Vagina (tissue), 2 donors: ENCODE measurements at places on chromosomes 3 and 15.

DNA sequence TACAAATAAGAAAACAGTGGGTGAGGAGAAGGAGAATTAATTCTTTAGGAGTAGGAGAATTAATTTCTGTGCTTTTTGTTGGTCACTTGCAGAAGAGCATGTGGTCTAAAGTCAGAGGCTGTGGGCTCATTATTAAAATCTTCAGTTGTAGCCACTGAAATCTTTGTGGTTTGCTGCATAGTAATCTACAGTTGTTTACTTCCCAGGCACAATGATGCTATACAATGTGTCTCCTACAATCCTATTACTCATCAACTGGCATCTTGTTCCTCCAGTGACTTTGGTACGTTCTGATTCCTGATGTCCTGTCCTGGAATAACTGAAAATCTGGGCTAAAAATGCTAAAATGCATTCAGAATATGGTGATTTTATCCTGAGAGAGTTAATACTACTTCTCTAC lies 21.0 kb downstream of the IFT122 start:
- DNase-seq = no peak
- no peaks in the 10 kb centered on the region for H3K27me3 ChIP-seq
- H3K4me3 ChIP-seq = no peak overlapping the region
- H3K27ac ChIP-seq = no peak overlapping the region
- H3K36me3 ChIP-seq = peaks cover 26% of the 10 kb centered on the region

GRCh38 chr15:99630607-99631131 lies 64.9 kb downstream of the MEF2A start:
- H3K27me3 ChIP-seq = no peaks in the 10 kb centered on the region
- no peak overlapping the region for H3K4me3 ChIP-seq

DNA sequence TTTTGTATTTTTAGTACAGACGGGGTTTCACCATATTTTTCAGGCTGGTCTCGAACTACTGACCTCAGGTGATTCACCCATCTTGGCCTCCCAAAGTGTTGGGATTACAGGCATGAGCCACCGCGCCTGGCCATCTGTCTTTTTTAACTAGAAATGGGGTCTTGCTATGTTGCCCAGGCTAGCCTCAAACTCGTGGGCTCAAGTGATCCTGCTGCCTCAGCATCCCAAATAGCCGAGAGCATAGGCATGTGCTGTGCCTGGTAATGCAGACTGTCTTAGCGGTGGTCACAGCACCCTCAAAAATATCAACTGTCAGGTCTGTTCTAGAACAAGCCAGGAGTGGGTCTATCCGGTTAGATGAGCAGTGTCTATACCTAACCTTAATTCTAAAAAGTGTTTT lies 48.2 kb downstream of the SPATA12 start:
- DNase-seq = no peak
- no peaks in the 10 kb centered on the region for H3K4me1 ChIP-seq
- no peaks in the 10 kb centered on the region for H3K27me3 ChIP-seq
- H3K27ac ChIP-seq = no peak overlapping the region
- no peak overlapping the region for H3K4me3 ChIP-seq
- H3K36me3 ChIP-seq = no peaks in the 10 kb centered on the region

- no peak for DNase-seq
- H3K27me3 ChIP-seq = no peaks in the 10 kb centered on the region
- H3K36me3 ChIP-seq = no peaks in the 10 kb centered on the region
- no peak overlapping the region for H3K27ac ChIP-seq
- H3K4me3 ChIP-seq = no peak overlapping the region
Observed at GRCh38 chr15:95812491-95812890, 518.0 kb upstream of the NR2F2 start.

DNA sequence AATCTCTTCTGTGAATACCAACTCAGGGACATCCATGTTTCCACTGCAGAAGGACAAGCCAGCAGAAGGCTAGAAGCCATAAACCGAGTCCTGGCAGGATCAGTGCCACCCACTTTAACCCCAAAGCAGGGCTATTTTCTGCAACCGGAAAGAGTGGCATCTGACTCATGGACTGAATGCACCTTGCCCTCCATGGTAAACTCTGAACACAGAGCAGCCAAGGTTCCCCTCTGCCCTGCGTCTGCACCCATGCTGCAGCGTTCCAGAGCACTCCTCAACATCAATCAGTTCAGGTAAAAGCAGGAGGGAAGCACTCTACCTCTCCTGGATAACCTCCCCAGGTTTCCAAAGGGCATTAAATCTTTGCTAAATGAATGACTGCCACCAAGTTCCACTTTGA lies 801 bp upstream of the NGRN start:
- peaks cover 46% of the 10 kb centered on the region for H3K4me1 ChIP-seq
- peak overlapping the region; percentile 84 for H3K4me3 ChIP-seq
- DNase-seq = no peak
- H3K27me3 ChIP-seq = no peaks in the 10 kb centered on the region
- H3K36me3 ChIP-seq = peaks cover 6% of the 10 kb centered on the region
